ENCODE measurements at places on chromosomes 6 and 20. TPM values are rescaled to one million over a fixed set of nuclear protein-coding genes. Genes with fewer than 3 reads are reported as not detected.
A peak's percentile ranks its signal among the peaks of the same experiment; 100 is the strongest.

- DNase-seq, result no peak
These were observed 171.1 kb downstream of the ADAT2 start for GRCh38 chr6:143279385-143279784.

GRCh38 chr6:36207155-36207554, 10.6 kb downstream of the BRPF3 start:
- no peak for DNase-seq

DNA sequence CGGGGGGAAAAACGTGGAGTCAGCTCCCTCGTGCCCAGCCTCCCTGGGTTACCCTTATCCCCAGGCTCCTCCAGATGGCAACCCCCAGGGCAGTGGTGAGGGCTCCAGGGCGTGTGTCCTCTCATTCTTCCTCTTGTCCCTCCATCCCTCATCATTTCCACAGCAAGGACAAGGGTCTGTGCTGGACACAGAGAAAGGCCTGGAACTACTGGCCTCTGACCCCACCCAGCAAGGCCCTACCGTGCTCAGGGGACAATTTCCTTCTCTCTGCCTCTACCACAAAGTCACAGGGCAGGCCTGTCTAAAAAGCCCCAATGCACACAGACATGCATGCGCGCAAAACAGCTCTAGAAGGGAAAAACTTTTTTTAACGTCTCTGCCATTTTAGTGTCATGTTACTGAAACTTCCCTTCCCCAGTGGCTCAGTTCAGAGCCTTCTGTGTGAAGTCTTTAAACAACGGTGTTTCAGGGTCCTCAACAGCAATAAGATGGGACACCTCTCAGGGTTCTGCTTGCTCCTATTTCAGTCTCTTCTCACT, 1.1 kb upstream of the SLC35B2 start:
- DNase-seq, result no peak

DNA sequence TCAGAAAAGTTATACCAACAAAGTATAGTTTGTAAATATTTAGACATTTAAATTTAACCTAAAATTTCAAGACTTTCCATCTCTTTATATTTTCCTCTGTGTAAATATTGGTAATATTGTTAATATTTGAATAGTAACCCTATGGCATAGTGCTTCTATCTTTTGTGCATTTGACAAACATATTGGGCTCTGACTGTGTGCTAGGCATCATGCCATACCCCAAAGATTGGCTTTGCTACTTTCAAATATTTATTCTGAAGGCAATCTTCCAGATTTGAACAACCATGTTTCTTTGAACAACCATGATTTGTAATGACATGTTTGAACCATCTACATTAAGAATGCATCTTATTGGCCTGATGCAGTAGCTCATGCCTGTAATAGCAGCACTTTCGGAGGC, 15.5 kb upstream of the PRDM1 start:
- DNase-seq, result no peak

GRCh38 chr6:20474874-20475542, 59.2 kb upstream of the CDKAL1 start:
- DNase-seq, result no peak

- no peak for DNase-seq
These were observed 122.0 kb upstream of the STMND1 start for GRCh38 chr6:16979677-16980370.

DNA sequence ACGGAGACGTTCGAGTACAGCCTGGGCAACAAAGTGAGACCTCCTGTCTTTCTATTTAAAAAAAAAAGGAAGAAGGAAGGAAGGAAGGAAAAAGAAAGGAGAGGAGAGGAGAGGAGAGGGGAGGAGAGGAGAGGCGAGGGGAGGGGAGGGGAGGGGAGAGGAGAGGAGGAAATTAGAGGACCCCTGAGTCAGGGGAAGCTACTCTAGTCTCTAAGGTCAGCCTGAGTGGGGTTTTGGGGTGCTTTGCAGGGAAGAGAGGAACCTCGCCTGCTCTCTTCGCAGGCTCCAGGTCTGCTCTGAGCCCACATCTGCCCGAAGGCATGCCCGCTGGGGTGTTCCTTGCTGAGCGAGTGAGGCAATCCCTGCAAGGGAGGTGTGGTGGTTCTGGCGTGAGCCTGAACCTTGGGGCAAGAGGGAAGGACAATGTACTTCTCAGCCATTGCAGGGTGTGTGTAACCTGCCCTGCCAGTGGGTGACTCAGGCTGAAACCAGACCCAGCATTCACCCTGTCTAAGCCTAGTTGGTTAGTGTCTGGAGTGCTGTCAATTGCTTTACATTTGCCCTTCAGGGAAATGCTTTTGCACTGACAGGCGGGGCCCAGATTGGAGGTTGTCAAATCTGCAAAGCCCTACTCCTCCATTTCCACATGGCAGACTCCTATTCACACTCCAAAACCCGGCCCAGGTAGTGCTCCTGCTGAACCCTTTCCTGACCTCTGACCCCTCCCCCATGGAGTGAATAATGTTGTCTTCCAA, 15.3 kb upstream of the MMP9 start:
- no peak for DNase-seq

DNA sequence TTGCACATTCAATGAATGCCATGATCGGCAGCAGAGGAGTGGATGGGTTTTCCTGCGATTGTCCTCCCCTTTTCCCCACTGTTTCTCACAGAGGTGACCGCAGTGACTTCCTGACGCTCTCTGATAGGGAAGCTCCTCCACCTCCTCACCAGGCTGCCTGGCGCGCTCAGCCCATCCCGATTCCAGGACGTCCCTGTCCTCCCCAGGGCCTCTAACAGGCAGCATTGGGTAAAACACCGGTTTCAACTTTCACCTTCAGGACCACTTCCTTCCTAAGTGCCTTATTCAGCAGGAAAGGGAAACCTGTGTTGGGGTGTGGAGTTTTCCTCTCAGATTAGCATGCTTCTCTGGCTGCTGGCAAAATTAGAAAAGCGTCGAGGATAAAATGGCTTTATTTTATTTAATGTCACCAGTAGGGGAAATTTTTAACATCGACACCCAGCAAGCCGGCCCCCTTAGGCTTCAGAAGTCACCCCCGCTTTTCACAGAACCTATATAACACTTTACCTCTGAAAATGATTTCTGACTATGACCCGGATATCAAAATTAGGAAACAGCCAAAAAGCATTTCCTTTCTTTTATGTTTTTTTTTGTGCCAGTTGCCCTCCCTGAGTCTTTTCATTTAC, 570.4 kb upstream of the GJE1 start:
- peak; percentile 60 for DNase-seq

DNA sequence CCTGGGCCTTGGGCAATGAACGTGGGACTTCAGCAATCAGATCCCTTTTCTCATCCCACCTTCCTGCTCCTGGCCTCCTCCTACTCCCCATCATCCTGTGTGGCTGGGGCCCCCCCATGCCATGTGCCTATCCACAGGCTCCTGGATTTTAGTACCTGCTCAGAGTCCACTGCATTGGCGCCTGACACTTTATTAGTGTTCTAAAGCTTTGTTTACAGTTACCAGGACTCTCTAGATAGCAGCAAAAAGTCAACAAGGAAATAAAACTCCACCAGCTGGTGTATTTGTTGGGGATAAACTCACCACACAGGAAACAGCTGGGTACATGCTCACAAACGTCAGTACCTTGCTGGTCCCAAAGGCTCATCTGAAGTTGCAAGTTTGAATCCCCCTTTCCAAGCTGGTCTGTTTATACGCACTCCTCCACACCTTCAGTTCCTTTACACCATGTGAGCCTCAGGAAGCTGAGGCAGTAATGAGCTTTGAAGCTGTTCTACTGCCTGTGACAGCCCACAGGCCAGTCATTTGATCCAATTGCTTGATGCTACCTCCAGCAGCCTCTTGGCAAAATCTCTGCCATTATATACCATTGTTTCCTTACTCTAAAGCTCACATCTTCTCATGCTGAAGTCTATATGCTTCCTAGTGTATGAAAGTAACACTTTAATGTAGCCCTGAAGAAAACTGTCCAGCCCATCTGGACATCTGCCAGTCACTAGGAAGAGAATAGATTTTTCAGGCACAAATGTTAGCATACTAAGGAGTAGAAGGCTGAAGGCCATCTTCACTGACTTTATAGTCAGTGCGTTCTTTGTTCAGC, 76.6 kb downstream of the ANKEF1 start:
- DNase-seq, result no peak

- DNase-seq, result no peak
These were observed 1.2 kb upstream of the RBM38 start for GRCh38 chr20:57389695-57390603.

GRCh38 chr6:23377830-23378229, 748.2 kb upstream of the NRSN1 start:
- DNase-seq, result no peak

DNA sequence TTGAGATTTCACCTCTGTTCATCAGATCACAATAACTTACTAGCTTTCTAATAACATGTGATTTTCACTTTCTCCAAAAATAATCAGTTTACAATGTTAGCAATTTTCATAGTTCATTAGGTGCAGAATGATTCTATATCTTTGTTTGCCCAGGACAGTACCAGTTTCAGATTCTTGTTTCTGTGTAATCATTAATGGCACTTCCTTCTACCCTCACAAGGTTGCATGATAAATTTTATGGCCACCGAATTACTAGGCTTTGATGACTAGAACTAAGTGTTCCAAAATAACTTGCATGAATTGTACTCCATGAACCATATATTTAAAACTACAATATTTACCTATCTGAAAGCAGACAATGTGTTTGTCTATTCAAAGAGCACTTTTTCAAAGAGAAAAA, 442.3 kb downstream of the EPHA7 start:
- DNase-seq, result no peak

DNA sequence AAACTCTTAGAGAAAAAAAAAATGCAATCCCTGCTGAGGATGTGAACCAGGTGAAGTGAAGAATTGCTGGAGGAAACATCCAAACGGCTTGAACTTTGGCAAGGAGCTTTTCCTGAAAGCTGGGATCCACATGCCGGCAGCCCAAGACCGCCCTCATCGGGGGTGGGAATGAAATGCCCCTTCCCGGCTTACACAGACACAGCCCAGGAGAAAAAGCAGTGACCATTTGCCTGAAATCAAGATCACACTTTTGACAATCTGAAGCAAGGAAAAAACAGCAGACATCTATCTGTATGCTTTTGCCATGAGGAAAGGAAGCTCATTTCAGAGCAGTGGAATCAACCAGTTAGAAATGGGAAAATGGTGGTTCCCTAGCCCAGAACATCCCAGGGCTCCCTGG, 254.5 kb downstream of the TAF4 start:
- DNase-seq, result no peak

- no peak for DNase-seq
These were observed 148.7 kb upstream of the JARID2 start for GRCh38 chr6:15096894-15097837.

The NKX2-4 gene
- total RNA-seq, result not detected

The LY6G5C gene
- total RNA-seq, result 2.1 TPM

The STK4 gene
- 43.8 TPM for total RNA-seq

The SLC32A1 gene
- total RNA-seq, result not detected

The RAD21L1 gene
- total RNA-seq, result not detected

The MCCD1 gene
- total RNA-seq, result not detected

All from sciatic nerve (tissue), 2 donors.